ENCODE measurements at places on chromosomes 7 and 10. TPM values are rescaled to one million over a fixed set of nuclear protein-coding genes. Genes with fewer than 3 reads are reported as not detected.

GRCh38 chr10:104150139-104150538, 28.2 kb downstream of the SFR1 start:
- no peaks in the 10 kb centered on the region for H3K27me3 ChIP-seq
- H3K4me3 ChIP-seq: no peak overlapping the region
- no peak overlapping the region for H3K27ac ChIP-seq
- no peaks in the 10 kb centered on the region for H3K36me3 ChIP-seq
- peaks cover 7% of the 10 kb centered on the region for H3K4me1 ChIP-seq

- peak; percentile 86 for DNase-seq
- H3K27ac ChIP-seq: no peak overlapping the region
- H3K4me3 ChIP-seq: no peak overlapping the region
Measured at GRCh38 chr10:62388328-62388727, 14.2 kb downstream of the ZNF365 start.

GRCh38 chr7:130649004-130649790, 19.4 kb downstream of the COPG2 start:
- H3K27ac ChIP-seq: no peak overlapping the region
- DNase-seq: no peak
- H3K4me1 ChIP-seq: no peaks in the 10 kb centered on the region
- no peak overlapping the region for H3K4me3 ChIP-seq

- no peak for DNase-seq
- H3K4me3 ChIP-seq: no peak overlapping the region
- H3K27ac ChIP-seq: no peak overlapping the region
Measured at GRCh38 chr7:152600266-152600665, 75.7 kb downstream of the XRCC2 start.

DNA sequence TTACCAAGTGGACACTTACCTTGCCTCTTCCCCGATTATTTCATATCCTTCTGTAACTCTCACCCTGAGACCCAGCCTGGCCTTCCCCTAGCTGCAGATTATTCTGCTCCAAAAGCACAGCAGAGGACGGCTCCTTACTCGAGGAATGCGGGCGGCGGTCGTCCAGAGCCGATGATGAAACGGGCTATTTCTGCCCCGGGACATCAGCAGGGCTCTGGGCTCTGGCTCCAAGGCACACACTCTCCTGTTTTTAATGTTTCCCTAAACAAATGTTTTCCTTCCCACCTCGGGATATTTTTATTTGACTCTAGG, 343 bp upstream of the C10orf71 start:
- no peaks in the 10 kb centered on the region for H3K36me3 ChIP-seq
- H3K27me3 ChIP-seq: no peaks in the 10 kb centered on the region
- no peak overlapping the region for H3K4me3 ChIP-seq
- H3K27ac ChIP-seq: no peak overlapping the region
- DNase-seq: no peak
- peaks cover 16% of the 10 kb centered on the region for H3K4me1 ChIP-seq

DNA sequence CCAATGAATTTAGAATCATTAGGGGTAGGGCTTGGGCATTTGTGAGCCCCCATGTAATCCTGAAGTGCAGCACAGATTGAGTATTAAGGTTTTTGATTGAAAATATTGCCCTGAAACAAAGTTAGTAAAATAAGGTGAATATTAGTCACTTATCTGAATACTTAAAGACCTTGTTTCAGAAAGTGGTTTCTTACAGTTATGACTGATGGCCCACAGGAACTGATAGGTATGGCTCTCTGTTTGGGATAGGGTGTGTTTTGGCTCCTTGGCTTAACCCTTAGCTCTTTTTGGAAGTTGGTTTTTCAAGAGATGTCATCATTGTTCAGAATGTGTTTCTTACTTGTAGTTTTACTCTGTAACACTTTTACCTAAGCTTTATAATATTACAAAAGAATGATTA, 34.8 kb downstream of the MDFIC start:
- no peaks in the 10 kb centered on the region for H3K36me3 ChIP-seq
- no peaks in the 10 kb centered on the region for H3K27me3 ChIP-seq
- no peak for DNase-seq
- H3K27ac ChIP-seq: no peak overlapping the region
- H3K4me1 ChIP-seq: peaks cover 5% of the 10 kb centered on the region

DNA sequence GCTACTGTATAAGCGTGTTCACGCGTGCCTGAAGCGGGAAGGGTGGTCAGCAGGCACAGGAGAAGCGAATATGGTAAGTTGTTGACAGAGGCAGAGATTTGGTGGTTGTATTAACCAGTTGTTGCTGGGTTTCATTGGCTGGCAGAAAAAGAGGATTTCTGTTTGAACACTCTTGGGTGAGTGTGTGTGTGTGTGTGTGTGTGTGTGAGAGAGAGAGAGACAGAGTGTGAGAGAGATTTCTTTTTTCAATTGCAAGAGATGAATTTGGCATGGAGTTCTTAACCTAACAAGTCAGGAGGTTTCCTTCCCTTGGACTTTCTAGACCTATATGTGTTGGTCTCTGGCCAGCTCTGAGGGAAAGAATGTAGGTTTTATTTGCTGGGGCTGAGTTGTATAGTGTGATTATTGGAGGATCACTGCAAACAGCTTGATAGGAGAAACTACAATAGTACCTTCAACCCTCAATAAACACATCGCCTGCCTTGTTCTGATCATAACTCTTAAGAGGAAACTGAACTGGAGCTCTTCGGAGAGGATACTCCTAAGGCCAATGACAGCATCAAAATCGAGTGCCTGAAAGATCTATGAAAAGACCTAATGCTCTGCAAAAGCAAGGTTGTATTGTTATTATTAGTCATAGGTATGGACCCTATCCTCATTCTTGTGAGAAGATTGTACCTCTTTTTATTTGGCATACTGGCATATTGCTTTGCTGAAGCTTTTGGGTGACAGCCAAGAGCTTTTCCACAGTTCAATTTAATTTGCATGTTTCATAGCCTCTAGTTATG, 1.2 kb downstream of the MCU start:
- H3K4me1 ChIP-seq: peaks cover 10% of the 10 kb centered on the region
- H3K36me3 ChIP-seq: no peaks in the 10 kb centered on the region
- no peaks in the 10 kb centered on the region for H3K27me3 ChIP-seq
- peak overlapping the region; percentile 96 for H3K4me3 ChIP-seq

DNA sequence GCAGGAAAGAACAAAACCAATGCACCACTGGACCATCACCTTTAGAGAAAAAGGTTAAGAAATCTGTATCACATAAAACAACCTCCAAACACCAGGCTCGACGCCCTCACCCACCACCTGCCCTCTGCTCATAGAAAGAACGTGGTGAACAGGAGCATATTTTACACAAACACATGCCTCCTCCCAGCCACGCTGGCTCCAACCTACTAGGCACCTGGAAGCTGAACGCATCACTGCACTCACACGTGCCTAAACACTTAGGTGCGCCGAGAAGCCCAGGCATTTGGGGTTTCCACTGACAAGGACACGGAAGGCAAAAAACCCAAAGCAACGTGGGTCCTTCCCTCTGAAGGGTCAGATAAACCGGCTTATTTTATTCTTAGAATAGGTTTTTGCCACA, 56.0 kb downstream of the PTPRN2 start:
- no peaks in the 10 kb centered on the region for H3K36me3 ChIP-seq
- H3K27me3 ChIP-seq: no peaks in the 10 kb centered on the region
- H3K27ac ChIP-seq: no peak overlapping the region
- no peak for DNase-seq

Gene DCLRE1A
- total RNA-seq: 9.6 TPM

Gene LGI1
- total RNA-seq: 0.44 TPM

Gene H2BK1
- not detected for total RNA-seq

- no peak overlapping the region for H3K4me3 ChIP-seq
- H3K4me1 ChIP-seq: peaks cover 8% of the 10 kb centered on the region
- H3K36me3 ChIP-seq: no peaks in the 10 kb centered on the region
- H3K27ac ChIP-seq: no peak overlapping the region
- no peak for DNase-seq
- H3K27me3 ChIP-seq: peaks cover 19% of the 10 kb centered on the region
Measured at GRCh38 chr10:99325281-99325680, 3.9 kb upstream of the CNNM1 start.

GRCh38 chr10:119543814-119544642, 1.5 kb upstream of the RGS10 start:
- H3K4me3 ChIP-seq: peak overlapping the region; percentile 76
- no peaks in the 10 kb centered on the region for H3K4me1 ChIP-seq
- peak; percentile 76 for DNase-seq
- H3K36me3 ChIP-seq: no peaks in the 10 kb centered on the region
- H3K27ac ChIP-seq: no peak overlapping the region

DNA sequence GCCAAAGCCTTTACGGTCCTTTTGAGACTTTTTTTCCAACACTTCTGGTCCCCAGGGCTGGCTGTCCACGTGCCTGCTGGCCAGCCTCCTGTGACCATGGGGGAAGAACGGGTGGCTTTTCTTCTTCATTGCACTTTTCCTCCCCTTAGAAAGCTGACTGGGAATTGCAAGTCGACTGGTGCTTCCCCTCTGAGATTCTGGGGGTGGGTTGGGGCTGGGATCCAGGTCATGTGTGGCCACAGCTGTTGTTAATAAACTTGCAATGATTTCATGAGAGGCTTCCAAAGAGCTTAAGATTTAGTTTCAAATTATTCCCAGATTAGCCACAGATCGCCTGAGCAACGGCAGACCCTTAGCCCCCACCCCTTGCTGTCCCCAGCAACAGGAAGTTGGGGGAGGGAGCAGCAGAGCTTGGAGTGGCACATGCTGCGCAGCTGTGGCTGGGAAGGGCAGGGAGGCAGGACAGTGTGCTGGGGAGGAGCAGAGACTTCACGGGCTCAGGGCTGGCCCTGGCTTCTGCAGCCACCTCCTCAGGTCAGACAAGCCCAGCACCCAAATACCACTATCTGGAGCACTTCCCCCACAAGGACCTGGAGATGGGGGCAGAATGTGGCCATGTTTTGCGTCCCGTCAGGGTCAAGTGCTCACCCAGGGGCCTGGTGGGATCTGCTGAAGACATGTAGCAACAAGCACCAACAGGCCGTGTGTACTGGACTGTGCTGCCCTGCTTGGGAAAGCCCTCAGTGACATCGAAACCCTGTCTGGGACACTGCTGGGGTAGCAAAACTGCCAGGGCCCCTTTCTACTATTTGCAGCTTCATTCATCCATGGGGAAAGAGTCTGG, 147.1 kb downstream of the RNF216 start:
- peaks cover 56% of the 10 kb centered on the region for H3K36me3 ChIP-seq
- peaks cover 42% of the 10 kb centered on the region for H3K4me1 ChIP-seq
- H3K4me3 ChIP-seq: no peak overlapping the region
- no peaks in the 10 kb centered on the region for H3K27me3 ChIP-seq

- no peaks in the 10 kb centered on the region for H3K36me3 ChIP-seq
- H3K4me3 ChIP-seq: no peak overlapping the region
- H3K4me1 ChIP-seq: no peaks in the 10 kb centered on the region
- no peak overlapping the region for H3K27ac ChIP-seq
Measured at GRCh38 chr7:17354473-17354872, 56.0 kb downstream of the AHR start.

GRCh38 chr7:112067632-112068540, 138.3 kb downstream of the DOCK4 start:
- no peaks in the 10 kb centered on the region for H3K36me3 ChIP-seq
- H3K27ac ChIP-seq: no peak overlapping the region
- H3K4me1 ChIP-seq: no peaks in the 10 kb centered on the region
- no peak overlapping the region for H3K4me3 ChIP-seq
- DNase-seq: no peak

DNA sequence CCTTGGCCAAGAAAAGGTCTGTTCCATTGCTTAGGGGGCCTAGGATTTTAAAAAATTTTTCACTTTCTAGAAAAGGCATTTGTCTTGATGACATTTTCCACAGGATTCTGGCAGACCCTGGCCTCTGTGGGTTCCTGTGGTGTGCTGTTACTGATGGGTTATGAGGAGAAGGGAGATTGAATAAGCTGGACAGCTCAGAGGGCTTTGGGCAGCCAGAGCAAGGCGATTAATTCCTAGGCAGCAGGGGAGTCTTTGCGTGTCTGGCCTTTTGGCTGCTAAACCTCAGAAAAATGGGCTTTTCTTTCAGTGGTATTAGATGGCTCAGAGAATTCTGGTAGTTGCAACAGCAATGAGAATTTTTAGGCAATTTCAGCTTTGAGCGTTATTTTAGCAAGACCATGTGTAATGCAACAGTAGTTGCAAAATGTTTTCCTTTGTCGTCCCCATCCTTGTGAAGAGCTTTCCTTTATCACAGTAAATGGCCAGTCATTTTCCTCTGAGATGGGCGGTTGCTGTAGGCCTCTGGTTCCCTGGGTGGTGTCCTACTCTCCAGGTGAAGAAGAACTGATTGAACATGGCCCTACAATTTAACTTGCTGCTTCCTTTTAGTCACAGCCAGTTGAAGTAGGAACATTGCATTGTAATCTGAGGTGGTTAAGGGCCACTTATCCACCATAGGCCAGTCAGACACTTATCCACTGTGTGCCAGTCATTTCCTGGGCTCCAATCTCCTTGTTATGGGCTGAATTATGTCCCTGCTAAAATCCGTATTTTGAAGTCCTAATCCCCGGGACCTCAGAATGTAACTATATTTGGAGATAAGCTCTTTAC, 43.2 kb downstream of the SH2D4B start:
- no peak overlapping the region for H3K4me3 ChIP-seq
- H3K27me3 ChIP-seq: no peaks in the 10 kb centered on the region
- no peaks in the 10 kb centered on the region for H3K4me1 ChIP-seq
- no peak for DNase-seq

GRCh38 chr7:157717211-157718174, 380.7 kb downstream of the DNAJB6 start:
- no peaks in the 10 kb centered on the region for H3K4me1 ChIP-seq
- peak; percentile 25 for DNase-seq
- H3K27me3 ChIP-seq: no peaks in the 10 kb centered on the region
- H3K4me3 ChIP-seq: no peak overlapping the region
- H3K36me3 ChIP-seq: no peaks in the 10 kb centered on the region
- H3K27ac ChIP-seq: no peak overlapping the region

DNA sequence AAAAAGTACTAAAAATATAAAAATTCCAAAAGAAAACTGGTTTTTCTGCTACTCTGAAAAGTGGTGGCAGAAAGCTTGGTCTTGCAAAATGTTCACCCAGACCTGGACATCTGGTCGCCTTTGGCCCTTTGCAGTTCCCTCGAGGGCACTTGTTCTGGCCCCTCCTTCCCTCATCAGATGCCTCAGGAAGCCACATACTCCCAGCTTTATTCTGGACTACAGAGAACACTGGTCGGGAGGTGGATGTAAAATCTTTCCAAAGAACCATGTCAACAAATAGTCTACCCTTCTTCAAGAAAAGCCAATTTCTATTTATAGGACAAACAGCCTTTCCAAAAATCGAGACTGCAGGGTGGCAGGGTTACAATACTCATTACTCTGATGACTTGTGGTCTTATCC, 726.1 kb downstream of the TNS3 start:
- DNase-seq: no peak
- no peaks in the 10 kb centered on the region for H3K27me3 ChIP-seq
- H3K27ac ChIP-seq: no peak overlapping the region
- H3K4me3 ChIP-seq: no peak overlapping the region
- H3K36me3 ChIP-seq: no peaks in the 10 kb centered on the region

GRCh38 chr10:117581961-117582360, 39.4 kb downstream of the EMX2 start:
- H3K27ac ChIP-seq: no peak overlapping the region
- H3K4me1 ChIP-seq: no peaks in the 10 kb centered on the region
- no peak overlapping the region for H3K4me3 ChIP-seq
- DNase-seq: no peak
- H3K36me3 ChIP-seq: no peaks in the 10 kb centered on the region
